ENCODE measurements at places on chromosomes 7 and 10.

DNA sequence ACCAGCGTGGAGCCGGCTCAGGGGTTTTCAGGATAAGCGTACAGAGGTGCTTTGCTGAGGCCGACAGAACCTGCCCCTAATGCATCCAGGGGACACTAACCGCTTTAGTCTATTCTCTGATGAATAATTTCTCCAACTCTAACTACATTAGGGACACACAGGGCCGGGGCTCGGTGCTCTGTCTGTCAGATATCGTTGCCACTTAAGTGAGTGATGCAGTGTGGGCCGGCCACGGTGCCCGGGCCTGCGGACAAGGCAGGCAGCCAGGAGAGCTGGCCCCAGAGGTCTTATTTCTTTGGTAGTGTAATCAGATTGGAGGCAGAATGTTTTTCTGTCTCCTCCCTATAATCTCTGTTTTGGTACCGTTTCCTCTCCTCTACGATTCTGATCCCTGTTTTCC is 62.7 kb downstream of the ADRA2A start:
- DNase-seq: no peak

DNA sequence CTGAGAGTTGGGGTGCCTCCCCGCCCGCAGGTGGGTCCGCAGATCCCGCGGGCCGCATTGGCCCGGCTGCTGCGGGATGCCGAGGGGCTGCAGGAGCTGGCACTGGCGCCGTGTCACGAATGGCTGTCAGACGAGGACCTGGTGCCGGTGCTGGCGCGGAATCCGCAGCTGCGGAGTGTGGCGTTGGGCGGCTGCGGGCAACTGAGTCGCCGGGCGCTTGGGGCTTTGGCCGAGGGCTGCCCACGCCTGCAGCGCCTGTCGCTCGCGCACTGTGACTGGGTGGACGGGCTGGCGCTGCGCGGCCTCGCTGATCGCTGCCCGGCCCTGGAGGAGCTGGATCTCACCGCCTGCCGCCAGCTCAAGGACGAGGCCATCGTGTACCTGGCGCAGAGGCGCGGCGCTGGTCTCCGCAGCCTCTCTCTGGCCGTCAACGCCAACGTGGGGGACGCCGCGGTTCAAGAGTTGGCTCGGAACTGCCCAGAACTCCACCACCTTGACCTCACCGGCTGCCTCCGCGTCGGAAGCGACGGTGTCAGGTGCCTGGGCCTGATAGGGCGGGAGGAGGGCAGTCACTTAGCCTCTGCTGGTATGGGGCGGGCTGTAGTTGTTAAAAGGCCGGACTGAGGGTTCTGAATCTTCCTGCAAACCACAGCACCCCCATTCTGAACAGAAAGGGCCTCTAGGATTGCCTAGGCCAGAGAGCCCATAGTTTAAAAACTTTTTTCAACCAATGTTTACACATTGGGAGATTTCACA is 1.3 kb downstream of the FBXL15 start:
- DNase-seq: no peak

GRCh38 chr10:131891196-131891928 is 9.4 kb upstream of the PPP2R2D start:
- peak; percentile 31 for DNase-seq

DNA sequence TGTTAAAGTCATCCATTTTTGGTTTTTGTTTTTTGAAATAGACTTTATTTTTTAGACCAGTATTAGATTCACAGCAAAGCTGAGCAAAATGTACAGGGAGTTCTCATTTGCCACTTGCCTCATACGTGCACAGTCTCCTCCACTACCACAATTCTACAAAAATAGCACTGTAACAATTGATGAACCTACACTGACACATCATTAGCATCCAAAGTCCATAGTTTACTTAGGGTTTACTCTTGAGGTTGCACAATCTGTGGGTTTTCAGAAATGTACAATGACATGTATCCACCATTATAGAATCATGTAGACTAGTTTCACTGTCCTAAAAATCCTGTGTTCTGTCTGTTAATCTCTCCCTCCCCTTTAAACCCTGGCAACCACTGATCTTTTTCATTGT is 125.8 kb upstream of the PDSS1 start:
- no peak for DNase-seq

DNA sequence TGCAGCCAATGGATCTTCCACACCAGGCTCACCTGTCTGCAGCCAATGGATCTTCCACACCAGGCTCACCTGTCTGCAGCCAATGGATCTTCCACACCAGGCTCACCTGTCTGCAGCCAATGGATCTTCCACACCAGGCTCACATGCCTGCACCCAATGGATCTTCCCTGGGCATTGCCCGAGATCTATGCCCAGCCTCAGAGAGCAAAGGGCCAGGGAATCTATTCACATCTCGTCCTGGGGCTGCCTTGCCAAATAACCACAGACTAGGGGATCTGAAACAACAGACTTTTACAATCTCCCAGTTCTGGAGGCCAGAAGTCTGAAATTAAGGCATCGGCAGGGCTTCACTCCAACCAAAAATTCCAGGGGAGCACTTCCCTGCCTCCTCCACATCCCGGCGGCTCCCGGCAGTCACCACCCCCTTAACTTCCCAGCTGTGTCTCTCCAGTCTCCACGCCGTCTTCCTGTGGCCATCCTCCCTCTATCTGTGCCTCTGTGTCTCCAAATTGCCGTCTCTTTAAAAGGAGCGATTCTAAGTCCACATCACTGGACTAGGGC is 92.4 kb upstream of the PPP2R2D start:
- DNase-seq: no peak

- peak; percentile 7 for DNase-seq
Observed at GRCh38 chr10:124149189-124150042, 56.0 kb upstream of the CHST15 start.

- DNase-seq: no peak
Observed at GRCh38 chr7:7944619-7945282, 23.8 kb upstream of the GLCCI1 start.

DNA sequence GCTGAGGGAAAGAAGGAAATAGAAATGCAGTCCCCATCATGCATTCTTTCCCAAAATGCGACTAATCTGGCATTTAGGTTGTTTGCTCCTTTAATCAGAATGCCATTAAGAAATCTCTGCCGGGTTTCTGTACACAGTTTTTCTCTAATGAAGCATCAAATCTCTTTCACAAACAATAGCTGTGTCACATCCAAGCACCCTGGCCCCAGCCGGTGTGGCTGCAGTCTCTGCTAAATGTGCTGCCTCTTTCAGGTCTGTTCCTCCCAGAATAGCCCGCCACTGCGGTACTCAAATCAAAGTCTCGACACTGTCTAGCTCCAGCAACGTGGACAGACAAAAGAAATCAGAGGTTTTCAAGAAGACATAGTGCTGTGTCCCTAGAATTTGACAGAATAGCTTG is 343.8 kb downstream of the KCNMA1 start:
- no peak for DNase-seq

GRCh38 chr7:73681031-73681430 is 2.2 kb downstream of the DNAJC30 start:
- DNase-seq: no peak

- no peak for DNase-seq
Observed at GRCh38 chr7:6164491-6164890, 107.9 kb downstream of the CYTH3 start.

DNA sequence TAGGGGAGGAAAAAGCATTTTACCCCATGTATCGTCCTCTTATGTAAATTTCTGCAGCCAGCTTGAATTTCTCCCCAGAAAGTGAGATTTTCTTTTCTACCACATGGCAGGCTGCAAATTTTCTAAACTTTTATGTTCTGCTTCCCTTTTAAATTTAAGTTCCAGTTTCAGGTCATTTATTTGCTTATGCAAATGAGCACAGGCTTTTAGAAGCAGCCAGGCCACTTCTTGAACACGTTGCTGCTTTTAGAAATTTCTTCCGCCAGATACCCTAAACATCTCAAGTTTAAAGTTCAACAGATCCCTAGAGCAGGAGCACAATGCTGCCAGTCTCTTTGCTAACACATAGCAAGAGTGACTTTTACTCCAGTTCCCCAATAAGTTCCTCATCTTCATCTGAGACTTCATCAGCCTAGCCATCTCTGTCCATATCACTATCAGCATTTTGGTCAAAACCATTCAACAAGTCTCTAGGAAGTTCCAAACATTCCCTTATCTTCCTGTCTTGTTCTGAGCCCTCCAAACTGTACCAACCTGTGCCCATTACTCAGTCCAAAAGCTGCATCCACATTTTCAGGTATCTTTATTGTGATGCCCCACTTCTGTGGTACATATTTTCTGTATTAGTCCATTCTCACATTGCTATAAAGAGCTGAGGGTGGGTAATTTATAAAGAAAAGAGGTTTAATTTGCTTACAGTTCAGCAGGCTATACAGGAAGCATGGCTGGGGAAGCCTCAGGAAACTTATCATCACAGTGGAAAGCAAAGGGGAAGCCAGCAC is 16.3 kb downstream of the EZH2 start:
- no peak for DNase-seq

DNA sequence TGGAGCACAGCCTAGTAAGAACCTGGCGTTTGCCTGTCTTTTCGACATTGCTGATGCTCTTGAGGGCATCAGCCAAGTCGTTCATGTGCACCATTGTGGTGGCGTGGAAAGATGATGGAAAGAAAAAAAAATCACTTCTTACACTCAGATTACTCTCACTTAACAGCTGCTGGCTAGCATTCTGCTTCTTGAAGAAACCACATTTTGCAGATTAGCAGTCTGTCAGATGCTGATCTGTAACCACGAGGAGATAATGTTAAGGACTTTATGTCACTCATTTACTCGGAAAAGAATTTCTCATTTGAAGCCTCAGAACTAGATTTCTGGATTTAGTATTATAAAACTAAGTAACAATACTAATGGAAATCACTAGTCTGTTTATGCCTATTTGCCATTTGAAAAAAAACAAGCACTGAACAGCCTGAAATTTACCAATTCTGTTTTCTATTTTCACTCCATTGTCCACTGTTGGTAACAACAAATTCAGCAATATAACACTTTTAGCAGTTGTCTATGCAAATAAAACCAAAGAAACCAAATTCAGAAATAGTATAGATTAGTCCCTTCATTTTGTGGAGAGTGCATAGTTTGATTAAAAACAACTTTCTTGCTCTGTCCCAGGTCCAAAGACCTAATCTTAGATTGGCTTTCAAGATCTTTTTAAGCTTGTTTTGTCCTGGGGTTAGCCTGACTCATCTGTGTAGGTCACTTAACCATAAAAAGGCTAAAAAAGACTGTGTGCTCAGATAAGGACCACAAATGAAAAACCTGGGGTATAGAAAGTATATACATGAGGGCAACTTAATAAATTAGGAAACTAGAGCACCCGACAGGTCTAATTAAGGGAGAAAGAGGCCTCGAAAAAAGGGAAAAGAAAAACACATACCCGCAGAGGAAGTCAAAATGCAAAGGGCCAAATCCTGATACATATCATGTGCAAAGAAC is 67.5 kb downstream of the NT5C2 start:
- DNase-seq: no peak

DNA sequence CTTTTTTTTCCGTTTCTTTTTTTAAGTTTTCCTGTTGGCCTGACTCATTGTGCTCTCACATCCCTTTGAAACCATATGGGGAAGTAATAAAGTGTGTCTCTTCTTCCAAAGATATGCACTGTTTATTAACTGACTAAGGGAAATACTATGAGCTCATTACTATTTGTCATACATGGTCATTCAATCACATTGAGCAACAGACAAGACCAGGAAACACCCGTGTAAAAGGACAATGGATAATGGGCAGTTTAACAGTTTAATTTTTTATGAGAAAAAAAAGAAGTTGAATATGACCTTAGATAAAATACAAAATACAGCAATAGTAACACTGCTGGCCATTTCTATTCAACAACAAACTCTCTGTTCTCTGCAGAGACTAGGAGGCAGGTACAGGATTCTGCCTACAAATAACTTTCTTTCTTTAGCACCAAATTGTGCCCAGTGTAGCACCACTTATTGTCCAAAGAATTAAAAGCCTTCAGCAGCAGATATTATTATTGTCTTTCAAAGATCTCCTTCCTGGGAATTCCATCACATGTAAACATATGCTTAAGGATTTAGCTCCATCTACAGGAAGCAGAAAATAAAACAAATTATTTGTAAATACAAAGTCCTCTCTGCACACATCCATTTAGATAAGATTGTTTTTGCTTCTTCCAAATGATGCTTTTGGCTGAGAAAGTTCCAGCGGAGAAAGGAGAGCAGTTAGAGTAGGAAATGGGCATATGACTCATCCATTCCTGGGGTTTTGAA is 55.0 kb upstream of the AKR1E2 start:
- DNase-seq: no peak

GRCh38 chr7:65915921-65916657 is 43.2 kb downstream of the VKORC1L1 start:
- no peak for DNase-seq
